ENCODE measurements at places on chromosomes 4 and X.
A peak's percentile ranks its signal among the peaks of the same experiment; 100 is the strongest.

GRCh38 chr4:111678479-111678878, 466.8 kb upstream of the FAM241A start:
- DNase-seq: no peak

DNA sequence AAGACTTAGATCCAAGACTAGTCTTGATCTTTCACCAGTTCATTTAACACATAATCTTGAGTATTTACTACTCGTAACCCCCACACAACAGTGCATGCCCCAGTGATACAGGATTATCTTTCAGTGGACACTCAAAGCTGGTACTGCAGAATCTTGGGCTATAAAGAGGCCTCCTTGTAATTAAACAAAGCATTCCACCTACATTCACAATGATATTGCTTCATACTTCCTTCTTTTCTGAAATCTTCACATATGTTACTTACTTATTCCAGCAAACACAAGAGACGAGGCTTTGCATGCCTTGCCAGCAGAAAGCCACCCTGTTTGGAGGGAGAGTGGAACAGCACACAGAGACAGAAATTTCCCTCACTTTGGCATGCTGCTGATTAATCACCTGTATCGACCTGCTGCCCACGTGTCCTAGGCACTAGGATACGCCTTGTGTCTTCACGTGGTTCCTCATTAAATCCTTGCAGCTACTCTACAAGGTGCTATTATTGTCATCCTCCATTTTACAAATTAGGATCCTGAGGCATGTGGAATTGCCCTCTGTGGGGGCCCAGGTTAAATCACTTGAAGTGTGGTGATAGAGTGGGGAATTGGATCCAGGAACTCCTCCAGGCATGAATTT, 77.3 kb downstream of the FAM184B start:
- no peak for DNase-seq

DNA sequence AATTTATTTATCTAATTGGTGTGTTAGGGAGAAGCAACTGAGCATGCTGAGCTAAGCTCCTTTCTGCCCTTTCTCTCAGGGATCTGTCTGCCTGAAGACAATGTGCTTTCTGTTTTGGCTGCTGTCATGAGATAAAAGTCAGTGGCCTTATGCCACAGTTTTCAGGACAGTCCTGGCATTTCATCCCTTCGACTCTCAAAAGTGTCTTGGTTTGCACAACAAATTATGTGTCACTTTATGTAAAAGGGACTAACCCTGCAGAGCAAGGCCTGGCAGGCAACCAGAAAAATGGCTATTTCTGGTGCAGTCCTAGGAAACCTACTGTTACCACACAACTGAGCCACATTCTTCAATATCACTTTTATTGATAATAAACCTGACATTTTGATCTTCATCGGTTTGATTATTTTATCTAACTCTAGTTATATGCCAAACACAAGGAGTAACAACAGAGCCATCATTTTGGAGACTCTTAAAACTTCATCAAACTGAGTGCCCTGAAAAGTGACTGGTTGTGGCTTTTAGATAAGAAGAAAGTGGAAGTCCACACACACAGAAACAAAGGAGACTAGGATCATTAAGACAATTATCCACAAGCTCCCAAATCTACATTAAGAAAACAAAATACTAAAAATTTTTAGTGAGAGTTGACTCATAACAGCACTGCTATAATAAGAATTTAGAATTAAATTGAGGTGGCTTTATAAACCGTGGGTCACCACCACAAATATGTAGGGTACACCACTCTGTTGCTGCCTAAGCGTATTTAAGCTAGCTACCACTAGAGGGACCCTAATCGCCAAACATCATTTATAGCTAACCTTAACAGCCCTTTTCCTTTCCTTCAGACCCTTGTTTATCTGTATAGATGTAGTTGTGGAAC, 95.9 kb upstream of the PTPN13 start:
- DNase-seq: peak; percentile 41

- no peak for DNase-seq
Measured at GRCh38 chr4:1061056-1061700, 49.8 kb downstream of the FGFRL1 start.

DNA sequence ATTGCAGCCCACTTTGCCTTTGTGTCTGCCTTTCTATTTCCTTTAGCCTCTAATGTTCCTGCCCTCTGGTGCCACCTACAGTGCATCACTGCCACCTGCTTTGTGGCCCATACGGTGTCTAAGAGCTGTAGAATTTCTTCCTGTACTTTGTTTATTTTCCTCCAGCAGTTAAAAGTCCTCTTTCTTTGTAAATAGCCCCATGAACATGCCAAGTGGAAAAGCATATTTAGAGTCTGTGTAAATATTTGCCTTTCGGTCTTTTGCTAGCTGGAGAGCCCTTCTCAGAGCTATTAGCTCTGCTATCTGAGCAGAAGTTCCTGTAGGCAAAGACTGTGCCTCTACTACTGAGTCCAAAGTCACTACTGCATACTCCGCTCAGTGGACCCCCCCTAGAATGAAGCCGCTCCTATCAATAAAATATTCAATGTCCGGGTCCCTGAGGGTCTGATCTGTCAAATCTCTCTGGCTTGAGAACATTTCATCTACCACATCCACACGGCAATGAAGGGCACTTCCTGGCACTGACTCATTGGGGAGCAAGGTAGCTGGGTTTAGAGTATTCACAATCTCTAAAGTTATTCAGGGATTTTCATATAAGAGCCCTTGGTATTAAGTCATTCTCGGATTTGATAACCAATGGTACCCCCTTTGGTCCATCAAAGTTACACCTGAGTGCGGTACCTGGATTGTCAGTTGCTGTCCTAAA, 36.3 kb downstream of the SULT1E1 start:
- DNase-seq: no peak

- DNase-seq: no peak
Measured at GRCh38 chrX:121179972-121180371, 132.6 kb downstream of the GLUD2 start.

- no peak for DNase-seq
Measured at GRCh38 chr4:70734971-70735370, 13.2 kb downstream of the RUFY3 start.

GRCh38 chr4:45284400-45285085, 558.2 kb upstream of the GNPDA2 start:
- no peak for DNase-seq

- DNase-seq: no peak
Measured at GRCh38 chr4:46211406-46211805, 87.6 kb upstream of the GABRG1 start.

DNA sequence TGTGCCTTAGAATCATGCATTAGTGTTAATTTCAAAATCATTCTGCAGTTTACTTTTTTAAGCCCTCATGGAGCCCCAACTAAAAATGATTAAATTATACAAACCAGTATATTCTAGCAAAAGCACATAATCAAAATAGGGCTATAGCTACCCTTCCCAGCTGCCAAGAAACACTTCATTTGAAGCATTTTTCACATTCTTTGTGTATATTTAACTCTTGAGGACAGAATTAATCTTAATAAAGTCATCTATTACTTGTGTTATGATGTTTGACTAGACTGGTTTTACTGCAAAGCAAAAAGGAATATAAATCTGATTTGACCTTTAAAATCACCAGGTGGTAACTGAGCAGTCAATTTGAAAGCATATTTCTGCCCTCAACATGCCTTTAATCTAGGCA, 145.1 kb downstream of the PRDM5 start:
- DNase-seq: no peak

GRCh38 chrX:56788717-56789122, 59.7 kb downstream of the NBDY start:
- no peak for DNase-seq

- no peak for DNase-seq
Measured at GRCh38 chr4:173057442-173057841, 111.2 kb upstream of the GALNT7 start.

DNA sequence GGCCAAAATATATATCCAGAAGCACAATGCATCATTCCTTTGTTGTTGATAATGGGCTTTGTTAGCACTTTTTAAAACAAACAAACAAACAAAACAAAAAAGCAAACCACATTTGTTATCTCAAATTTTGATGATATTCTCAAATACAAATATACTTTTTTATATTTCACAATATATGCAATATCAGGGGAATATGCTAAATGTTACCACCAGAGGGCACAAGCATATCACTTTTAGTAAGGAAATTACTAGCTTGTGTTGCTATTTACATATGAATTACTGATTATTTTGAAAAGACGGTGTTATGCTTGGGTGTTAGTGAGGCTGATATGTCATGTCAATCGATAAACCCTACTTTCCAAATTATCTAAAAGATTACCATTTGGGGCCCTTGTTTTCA, 29.1 kb downstream of the RIPPLY1 start:
- DNase-seq: no peak

DNA sequence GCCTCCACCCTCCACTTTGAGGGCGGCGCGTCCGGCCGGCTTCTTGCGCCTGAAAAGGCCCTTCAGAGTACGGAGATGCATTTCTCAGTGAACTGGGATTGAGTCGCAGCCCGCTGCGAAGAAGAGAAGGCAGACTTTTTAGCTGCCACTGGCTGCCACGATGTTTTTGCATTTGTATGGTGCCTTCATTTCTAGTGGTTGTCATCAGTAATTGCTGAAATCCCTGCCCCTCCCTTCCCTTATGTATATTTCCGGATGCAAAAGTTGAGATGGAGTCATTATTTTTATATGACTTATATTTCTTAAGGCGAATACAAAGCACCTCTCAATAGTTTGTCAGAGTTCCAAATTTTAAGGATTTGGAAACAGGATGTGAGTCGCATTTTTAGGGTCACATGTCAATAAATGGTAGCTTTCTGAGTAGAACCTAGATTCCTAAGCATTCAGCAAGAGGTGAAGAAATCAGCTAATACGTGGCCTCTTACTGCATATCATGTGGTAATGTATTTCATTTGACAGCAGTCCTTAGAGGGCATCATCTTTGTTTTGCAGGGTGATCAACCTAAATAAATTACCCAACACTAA, 658 bp downstream of the ATP6AP2 start:
- DNase-seq: no peak

DNA sequence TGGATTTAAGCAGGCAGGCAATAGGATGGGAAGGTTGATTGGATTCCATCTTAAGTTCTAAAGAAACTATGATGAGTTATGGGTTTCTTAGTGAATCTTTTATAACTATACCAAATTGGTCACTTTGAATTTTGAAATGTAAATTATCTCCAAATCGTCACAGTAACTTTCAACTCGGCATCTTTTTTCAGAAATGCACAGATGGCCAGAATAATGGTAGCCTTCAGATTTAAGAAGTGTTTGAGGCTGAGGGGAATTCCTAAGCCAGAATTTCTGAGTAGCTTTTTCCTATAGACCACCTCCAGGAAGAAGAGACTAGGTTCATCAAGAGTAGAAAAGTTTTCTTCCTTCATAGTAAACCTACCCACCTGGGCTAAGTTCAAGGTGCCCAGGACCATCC, 663.7 kb upstream of the TENM3 start:
- no peak for DNase-seq

GRCh38 chrX:113892891-113893290, 691.0 kb upstream of the HTR2C start:
- DNase-seq: no peak

- no peak for DNase-seq
Measured at GRCh38 chr4:7799306-7799705, 140.4 kb downstream of the AFAP1 start.

GRCh38 chr4:121973816-121974215, 22.0 kb upstream of the TRPC3 start:
- no peak for DNase-seq

- no peak for DNase-seq
Measured at GRCh38 chr4:161496-162284, 37.4 kb downstream of the ZNF718 start.

GRCh38 chr4:36852856-36853255, 391.7 kb upstream of the NWD2 start:
- no peak for DNase-seq

GRCh38 chr4:188971125-188971524, 831.9 kb downstream of the TRIML1 start:
- no peak for DNase-seq

DNA sequence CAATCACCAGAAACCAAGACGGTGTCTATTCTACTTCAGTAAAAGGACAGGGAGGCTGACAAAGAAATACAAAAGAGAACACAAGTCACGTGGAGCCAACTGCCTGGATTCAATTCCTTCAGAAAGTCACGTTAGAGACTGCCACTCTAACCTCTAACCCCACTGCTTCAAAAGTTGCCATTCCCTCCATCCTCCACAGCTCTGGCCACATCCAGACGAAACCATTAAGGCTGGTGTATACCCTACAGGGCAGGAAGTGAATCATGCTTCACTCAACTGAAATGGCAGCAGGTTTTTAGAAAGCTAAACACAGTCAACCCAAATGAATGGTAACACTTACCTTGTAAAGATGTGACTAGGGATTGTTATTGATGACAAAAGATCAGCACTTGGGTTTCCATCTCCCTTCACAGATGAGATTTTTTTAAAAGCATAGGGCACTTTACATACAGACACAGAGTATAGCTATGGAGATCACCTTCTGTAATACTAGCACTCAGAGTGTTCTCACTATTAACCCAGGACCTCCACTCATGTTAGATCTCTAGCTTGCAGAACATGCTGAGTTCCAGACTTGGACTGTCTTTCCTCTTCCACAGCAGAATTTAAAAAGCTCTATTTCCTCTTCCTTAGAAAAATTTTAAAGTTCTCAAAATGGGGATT, 37.4 kb downstream of the MAML3 start:
- no peak for DNase-seq

DNA sequence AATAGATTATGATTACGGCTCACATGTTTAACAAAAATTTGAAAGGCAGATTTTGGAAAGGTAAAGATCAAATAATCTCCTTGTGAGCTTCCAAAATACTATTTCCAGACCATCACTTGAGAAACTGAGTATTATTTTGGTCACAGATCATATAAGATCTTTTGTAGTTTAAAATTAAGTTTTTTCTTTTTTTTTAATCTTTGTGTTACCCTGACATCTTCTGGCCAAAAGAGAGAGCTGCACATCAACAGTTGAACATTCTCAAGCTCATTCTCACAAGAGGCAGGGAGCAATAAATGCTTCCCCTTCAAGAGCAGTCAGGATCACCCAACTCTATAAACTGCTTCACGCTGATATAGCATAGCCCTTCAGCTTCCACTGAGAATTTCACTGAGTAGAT, 15.9 kb downstream of the TMEM192 start:
- no peak for DNase-seq

- DNase-seq: peak; percentile 17
Measured at GRCh38 chrX:54182194-54182863, 725 bp downstream of the FAM120C start.

- DNase-seq: no peak
Measured at GRCh38 chr4:86840858-86841257, 8.3 kb downstream of the SLC10A6 start.

DNA sequence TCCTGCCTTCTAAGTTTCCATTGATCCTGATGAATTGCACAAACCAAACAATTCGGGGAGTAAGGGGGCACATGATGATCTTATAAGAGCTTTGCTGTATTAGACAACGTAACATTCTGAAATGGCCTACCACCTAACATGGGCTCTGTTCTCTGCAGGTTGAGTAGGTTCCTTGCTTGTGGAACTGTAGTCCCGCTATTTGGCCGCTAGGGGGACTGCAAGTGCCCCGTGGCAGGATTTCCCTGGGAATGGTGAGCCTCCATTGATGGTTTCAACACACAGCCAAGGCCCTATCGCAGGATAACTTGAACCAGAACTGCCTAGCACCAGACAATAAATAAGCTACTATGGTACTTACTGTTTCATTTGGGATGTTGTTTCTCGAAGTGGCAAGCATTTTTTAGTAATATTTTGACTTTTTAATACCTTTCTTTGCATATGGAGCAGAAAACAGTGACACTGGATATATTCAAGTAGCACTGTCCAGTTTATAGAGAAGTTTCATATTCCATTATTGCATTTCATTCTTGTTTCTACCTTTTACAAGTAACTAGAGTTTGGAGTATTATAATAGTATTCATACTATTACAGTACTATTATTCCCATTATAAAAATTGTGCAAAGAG, 11.9 kb downstream of the AR start:
- peak; percentile 9 for DNase-seq

- DNase-seq: no peak
Measured at GRCh38 chr4:186169945-186170802, 21.2 kb upstream of the CYP4V2 start.

Measured in CMK (cell line).